ENCODE measurements at places on chromosomes 7 and 10.
A peak's percentile ranks its signal among the peaks of the same experiment; 100 is the strongest.

DNA sequence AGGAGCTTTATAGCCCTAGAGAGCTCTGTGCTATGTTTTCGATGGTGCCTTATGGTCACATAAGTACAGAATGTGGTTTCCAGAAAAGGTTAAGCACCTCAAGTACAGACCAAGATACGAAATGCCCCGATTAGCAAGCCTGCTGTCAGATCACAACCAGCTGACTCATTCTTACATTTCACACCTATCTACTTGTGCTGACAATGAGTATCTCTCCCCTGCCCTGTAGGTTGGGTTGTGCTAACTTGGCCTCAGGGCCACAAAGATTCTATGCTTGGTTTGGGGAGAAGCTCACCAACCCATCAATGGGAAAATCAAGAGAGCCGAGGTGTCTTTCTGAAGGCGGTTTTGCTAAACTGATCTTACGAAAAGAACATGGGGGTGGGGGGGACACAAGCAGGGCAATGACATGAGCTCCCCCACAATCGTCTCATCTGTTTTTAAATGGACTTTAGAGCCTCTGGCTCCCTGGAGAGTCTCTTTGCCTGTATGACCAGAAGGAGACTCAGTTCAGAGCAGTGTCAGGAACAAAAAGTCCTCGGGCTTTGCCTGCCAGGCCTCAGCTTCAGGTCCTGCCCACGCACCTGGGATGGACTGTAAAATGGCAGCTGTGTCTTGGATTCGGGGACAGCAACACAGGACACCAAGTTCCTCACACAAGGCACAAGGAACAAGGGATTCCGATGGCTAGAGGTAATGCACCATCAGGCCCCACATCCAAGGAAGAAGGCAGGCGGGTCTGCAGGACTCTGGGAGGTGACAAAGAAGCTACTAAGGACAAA, 55.1 kb downstream of the FAM53B start:
- DNase-seq: no peak

- no peak for DNase-seq
Measured at GRCh38 chr7:99125505-99125865, 18.4 kb downstream of the SMURF1 start.

DNA sequence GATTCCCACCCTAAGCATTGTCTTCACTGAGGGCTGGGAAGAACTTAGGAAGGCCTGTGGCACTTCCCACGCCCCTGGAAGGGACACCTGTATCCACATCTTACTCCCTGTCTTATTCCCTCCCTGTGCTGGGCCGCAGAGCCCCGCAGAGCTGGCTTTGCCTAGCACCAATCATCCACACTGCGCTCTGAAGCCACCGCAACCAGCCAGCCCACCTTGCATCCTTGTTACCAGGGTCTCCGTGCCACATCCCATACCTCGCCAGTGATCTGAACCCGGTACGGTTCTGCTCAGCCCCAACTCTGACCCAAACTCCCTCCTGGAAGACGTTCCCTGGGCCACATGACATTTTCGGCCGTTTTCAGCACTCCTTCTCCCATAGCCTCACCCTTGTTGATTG, 101.4 kb upstream of the PITRM1 start:
- no peak for DNase-seq

DNA sequence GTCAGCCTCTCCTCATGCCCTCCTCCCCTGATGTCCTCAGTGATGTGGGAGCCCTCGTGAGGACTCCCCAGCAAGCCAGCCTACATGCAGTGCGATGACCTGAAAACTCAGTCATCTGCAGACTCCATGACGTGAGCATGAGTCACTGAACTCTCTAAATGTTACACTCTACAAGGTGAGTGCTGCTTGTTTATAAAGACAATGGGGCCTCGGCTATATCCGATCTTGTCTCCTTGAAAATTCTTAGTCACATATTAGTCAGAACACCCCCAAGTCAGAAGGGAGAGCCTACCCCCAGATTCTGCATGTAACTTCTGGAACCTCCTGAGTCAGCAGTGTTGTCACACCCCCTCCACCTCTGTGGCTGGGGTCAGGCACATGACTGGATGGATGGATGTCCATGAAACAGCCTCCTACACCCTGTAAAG, 673.8 kb downstream of the INHBA start:
- DNase-seq: no peak

GRCh38 chr7:106744563-106745091, 83.7 kb upstream of the CCDC71L start:
- no peak for DNase-seq

DNA sequence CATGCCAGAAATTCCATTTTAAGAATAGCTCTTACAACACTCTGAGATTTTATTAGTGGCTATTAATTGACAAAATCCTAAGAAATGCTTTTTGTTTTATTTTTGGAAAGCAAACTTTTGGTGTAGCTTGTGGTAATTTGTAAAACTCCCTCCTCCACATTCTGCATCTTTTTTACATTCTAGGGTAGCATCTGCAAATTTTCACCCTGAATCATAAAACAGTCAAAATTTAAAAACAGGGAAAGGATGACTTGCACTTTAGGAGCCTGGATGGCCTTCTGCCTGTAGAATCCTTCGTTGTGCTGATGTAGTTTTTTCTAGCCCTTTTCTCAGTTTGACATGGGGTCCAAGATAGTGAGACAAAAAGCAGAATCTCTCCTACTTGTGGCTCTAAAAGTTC, 316.1 kb downstream of the ADRA2A start:
- DNase-seq: no peak

- DNase-seq: no peak
Measured at GRCh38 chr7:41887416-41887815, 184.5 kb upstream of the INHBA start.

DNA sequence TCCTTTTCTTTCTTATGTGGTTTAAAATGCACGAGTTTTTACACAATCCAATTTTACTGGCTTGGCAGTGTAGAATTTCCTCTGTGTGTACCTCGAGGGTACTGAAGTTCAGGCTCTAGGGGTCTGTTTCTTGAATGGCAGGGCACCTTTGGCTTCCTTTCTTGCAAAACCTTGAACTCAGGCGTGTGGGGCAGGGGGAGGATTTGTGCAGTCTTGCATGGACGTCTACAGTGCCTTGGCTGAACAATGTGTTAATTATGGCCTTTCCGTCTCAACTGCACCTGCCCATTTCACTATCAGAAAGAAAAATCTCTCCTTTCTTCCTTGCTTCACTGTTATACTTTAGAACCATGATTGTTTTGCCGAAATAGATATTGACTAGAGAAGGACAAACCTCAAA, 570.9 kb downstream of the INHBA start:
- no peak for DNase-seq

GRCh38 chr7:153675131-153675530, 377.1 kb upstream of the DPP6 start:
- no peak for DNase-seq

GRCh38 chr7:100686201-100686821, 7.7 kb downstream of the GIGYF1 start:
- DNase-seq: no peak

DNA sequence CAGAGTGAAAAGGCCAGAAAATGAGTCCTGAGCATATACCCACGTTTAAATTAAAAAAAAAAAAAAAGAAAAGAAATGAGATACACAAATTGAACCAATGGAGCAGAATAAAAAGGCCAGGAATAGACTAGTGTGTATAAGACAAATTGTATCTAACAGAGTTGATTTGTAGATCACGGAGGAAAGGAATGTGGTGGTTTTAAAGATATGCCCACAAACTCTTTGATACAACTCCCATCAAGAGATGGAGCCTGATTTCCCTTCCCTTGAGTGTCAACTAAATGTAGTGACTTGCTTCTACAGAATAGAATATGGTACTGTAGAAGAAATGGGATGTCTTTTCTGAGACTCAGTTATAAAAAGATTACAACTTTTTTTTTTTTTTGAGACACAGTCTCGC, 10.4 kb downstream of the SYPL1 start:
- no peak for DNase-seq

DNA sequence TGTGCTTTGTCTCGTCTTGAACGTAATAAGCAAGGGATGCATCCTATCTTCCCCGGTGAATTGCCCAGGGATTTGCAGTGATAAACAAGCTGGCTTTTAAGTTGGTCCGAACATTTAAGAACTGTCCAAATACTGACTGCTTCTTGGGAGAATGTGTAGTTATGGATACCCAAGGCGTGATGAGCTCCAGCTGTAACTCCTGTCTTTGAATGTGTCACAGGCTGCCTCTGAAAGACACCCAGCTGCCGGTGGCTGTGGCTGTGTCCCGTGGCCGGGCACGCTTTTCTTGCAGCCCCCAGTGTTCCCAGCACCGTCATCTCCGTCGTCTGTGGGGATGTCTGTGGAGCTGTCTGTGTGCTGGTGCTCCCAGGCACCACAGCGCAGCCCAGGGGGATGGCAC, 118.1 kb downstream of the GLRX3 start:
- no peak for DNase-seq

GRCh38 chr10:132188331-132188730, 1.6 kb downstream of the DPYSL4 start:
- DNase-seq: no peak

DNA sequence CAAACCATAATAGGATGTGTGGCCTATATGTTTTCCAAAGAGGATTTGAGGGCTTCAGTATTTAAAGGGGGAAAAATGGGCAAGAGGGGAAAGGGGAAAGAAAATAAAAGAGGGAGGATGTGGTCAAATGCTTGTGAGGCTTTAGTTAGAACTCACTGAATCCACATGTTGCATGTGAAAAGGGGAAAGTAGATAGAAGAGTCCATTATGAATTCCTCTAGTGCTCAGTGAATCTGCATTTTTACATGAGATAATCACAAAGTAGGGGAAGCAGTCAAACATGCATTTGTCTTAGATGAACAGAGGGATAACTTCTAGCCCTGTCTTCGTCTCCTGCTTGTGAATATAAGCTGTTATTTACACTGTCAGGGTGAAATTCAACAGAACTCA, 24.6 kb upstream of the AKAP9 start:
- no peak for DNase-seq

- DNase-seq: no peak
Measured at GRCh38 chr10:96509017-96509641, 4.6 kb downstream of the TLL2 start.

- no peak for DNase-seq
Measured at GRCh38 chr7:112481833-112482670, 1.3 kb downstream of the LSMEM1 start.

GRCh38 chr10:69229616-69229916, 9.4 kb downstream of the HKDC1 start:
- no peak for DNase-seq

DNA sequence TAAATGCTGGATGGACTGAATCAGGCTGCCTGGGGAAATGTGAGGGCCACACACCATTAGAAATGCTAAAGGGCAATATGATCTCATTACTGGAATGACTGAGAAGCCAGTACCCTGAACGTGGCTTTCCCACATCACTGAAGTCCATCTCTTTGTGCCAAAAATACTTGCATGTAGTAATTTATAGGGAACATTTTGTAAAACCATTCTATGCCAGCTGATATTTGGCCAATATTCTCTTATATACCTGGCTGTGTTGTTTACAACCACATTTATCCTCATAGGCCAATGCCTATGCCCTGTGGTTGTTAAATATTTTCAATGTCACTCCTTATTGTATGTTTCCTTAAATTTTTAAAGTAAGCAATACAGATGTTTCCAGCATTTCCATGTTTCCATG, 111.6 kb downstream of the C10orf90 start:
- no peak for DNase-seq

DNA sequence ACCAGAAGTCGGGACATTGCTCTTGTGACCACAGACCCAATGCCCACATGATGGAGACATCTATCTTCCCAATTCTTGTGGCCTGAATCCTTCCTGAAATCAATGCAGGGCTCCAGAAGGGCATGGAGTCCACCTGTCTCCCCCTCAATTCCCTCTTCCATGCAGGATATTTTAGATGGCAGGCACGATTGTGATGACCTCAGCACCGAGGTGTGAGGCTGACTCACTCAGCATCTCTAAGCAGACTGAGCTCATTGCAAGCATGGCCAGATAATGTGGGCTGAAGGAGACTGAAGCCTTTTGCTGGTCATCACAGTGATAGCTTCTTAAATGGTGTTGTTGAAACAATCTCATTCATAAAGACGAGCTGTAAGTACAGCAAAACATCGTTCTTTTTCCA, 374.9 kb upstream of the PODXL start:
- DNase-seq: no peak

DNA sequence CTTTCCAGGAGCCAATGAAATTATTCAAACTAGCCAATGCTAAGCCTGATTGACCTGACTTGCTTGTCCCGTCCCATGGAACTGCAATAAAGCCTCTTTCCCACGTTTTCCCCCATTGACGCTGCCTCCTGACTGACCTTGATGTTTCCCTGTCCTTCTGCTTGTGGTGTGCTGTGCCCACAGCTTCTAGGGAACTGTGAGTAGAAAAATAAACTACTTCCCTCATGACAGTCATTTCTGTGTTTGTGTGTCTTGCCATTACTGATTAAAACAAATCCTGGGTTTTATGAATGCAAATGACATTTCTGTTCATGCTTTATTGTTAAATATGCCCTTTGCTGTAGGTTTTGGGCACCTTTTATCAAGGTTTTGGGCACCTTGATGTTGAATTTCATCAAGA, 91.3 kb upstream of the ABI1 start:
- no peak for DNase-seq

DNA sequence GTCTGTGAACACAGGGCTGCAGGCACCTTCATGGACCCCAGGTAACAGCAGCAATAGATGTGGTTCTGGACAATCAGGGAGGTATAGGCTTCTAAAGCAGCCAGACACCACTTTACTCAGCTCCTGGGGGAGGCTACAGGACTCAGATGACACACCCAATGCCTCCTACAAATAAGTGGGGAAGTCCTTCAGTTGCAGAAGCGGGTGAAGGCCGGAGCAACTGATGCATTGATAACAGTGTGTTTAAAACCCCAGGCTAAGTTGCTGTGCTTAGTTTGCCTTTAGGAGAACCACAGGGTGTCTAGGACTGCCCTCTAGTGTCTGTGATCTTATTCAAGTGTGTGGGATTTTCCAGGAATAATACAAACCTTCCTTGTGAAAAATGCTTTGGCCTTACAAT, 5.9 kb upstream of the ITGA8 start:
- no peak for DNase-seq

DNA sequence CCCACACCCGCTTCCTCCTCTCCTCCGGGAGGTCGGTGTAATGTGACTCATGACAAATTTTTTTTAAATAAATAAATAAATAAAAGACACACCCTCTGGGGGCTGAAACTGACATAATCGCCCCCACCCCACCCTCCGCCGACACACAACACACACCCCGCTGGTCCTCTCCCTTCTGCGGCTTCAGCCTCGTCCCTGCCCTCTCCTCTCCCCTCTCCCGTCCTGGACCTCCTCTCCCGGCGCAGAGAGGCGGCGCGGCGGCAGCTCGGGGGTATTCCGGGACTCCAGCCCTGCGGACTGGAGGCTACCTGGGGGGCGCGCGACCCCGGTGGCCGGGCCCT, 686 bp downstream of the ABI1 start:
- peak; percentile 5 for DNase-seq
